Naive thymus-derived CD4-positive, alpha-beta T cell (primary cell): ENCODE measurements at places on chromosomes 5 and 9. TPM values are rescaled to one million over a fixed set of nuclear protein-coding genes. Genes with fewer than 3 reads are reported as not detected.

Gene PFN3
- total RNA-seq: not detected

Gene CDKN2A
- total RNA-seq: not detected

Gene IZUMO3
- not detected for total RNA-seq

Gene CPEB4
- 40.4 TPM for total RNA-seq

Gene IL9
- not detected for total RNA-seq

Gene ELL2
- total RNA-seq: 65.8 TPM

Gene CCT5
- total RNA-seq: 58.0 TPM

Gene FLT4
- 3.3 TPM for total RNA-seq

Gene FGF18
- 0.24 TPM for total RNA-seq

Gene GABRA6
- not detected for total RNA-seq

Gene RNF183
- not detected for total RNA-seq

Gene MARCOL
- total RNA-seq: not detected

Gene SLC22A4
- total RNA-seq: not detected
